Activated naive CD4-positive, alpha-beta T cell (primary cell): ENCODE measurements at places on chromosomes 5 and 9.
A peak's percentile ranks its signal among the peaks of the same experiment; 100 is the strongest.

- DNase-seq: no peak
Observed at GRCh38 chr9:8899511-8899910, 1099.9 kb upstream of the DMAC1 start.

DNA sequence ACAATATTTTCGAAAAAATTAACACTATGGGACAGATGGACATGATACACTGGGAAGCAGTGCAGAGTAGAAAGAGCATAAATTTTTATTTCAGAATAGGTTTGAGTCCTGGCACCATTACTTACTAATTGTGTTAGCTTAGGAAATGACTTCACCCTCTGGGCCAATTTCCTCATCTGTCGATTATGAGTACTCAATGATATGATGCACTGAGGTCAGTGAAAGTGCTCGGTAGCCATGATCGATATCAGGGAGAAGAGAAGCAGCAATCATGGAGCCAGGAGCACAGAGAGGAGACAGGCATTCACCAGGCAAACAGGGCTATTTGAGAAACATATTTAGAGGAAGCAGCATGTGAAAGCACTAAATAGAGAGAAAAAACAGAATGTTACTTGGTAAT, 29.4 kb downstream of the NR6A1 start:
- no peak for DNase-seq

DNA sequence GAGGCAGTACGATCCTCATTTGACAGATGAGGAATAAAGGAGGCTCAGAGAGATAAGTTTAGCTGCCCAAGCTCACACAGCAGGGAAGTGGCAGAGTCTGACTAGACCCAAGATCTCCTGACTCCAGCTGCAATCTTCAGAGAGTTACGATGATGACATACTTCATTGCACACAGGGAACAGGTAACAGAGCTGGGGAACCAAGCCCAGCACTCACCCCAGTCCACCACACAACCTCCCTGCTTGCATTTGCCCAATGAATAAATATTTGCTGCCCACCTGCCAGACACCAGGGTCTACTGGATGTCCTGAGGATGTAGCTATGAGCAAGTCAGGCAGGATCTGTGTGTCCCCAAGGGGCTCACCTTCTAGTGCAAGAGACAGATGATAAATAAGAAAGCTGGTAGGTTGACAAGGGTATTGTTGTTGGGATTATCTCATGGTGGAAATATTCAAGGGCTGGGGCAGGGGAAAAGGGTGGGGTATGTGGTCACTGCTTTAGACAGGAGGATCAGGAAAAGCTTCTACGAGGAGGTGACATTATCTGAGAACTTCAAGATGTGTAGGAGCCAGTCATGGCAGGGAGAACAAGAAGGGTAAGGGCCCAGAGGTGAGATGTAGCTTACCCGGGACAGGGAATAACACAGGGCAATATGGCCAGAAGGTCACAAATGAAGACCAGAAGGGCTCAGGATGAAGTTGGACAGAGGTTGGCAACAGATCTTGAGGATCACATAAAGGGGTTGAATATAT, 28.6 kb upstream of the CPEB4 start:
- no peak for DNase-seq

DNA sequence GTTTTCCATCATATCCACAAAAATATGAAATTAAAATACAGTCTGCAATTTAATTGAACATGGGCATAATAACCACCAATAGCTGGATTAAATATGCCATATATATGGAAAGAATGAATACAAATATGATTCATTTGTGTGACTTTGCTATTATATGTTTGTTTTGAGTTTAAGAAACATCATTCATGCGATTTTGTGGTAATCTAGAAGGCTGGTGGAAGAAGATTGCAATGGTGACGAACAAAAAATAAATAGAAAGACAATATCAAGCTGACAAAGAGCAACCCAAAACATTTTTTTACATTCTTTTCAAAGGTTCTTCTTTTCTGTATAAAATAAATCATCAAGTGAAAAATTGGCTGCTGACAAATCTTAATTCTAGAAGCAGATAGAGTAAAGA, 610.0 kb downstream of the MAT2B start:
- DNase-seq: no peak

GRCh38 chr9:109329638-109330258, 8.9 kb upstream of the EPB41L4B start:
- DNase-seq: no peak

DNA sequence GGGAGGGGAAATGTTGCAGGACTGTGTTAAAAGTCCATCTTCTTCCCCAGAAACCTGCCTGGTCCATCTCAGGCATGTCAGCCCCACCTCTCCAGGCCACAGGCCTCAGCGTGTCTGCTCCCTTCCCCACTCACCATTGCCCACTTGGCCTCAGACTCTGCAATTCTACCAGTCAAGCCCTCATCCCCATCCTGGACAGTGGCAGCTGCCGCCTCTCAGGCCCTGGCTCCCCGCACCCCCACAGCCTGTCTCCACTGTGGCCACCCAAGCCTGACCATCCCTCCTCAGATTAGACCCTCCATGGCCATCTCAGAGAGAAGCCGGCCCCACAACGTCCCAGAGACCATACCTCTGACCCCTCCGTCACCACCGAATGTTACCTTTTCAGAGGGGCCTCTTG, 89.9 kb downstream of the BARX1 start:
- no peak for DNase-seq

GRCh38 chr5:20088361-20088760, 100.4 kb upstream of the CDH18 start:
- no peak for DNase-seq

DNA sequence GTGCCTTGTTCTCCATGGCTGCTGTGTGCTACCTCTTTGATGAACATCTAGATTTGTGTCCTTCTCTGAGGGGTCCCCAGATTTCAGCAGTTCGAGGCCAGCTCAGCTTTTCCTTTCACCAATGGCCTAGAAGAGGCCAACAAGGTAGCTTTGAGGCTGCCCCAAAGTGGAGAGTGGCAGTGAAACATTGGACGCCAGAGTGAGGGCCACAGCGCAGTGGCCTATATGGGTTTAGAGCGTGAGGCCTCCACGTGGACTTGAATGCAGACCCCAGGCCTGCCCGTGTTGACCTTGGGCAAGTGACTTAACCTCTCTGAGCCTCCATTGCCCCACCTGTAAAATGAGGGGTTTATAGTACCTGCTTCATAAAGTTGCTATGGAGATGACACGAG, 11.8 kb downstream of the MYOZ3 start:
- DNase-seq: no peak

DNA sequence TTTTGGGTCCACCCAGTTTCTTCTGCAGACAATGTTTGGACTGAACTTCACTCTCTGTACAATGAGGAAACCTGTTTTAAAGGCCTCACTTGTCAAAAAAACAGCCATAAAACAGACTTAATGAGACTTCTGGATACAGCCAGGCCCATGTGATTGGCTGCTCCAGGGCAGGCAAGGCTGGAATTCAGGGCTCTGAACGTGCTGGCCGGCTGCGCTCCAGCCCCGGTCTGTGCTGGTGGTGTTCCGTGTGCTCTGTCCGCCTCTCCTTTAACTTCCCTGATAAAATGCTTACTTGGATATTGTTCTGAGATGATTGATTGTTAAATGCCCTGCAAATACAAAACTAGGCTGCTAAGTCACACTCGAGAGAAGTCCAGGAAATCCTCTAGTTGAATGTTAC, 131.2 kb upstream of the KLF4 start:
- no peak for DNase-seq

DNA sequence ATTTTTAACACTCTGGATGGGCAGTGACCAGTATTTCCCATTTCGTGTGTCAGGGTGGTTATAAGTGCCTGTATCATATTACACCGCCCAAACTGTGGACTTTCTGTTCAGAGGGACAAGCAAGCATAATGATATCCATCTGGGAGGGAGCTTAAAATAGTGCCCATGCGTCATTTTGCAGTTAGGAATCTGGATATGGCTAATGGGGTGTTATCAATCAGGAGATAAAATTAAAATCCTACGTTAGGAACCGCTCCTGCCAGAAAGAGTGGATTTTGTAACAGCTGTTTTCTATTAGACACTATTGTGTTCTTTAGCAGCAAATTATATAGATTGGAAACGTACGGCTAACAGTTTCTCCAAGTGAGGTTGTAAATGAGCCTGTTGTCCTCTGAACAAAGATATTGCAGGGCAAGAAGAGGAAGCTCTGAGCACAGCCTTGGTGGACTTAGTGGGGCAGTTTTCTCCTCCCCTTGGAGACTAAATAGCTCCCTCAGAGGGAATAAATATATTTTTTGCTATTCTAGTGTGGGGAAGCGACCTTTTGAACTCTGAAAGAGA, 160.4 kb downstream of the SPATA31D1 start:
- no peak for DNase-seq

DNA sequence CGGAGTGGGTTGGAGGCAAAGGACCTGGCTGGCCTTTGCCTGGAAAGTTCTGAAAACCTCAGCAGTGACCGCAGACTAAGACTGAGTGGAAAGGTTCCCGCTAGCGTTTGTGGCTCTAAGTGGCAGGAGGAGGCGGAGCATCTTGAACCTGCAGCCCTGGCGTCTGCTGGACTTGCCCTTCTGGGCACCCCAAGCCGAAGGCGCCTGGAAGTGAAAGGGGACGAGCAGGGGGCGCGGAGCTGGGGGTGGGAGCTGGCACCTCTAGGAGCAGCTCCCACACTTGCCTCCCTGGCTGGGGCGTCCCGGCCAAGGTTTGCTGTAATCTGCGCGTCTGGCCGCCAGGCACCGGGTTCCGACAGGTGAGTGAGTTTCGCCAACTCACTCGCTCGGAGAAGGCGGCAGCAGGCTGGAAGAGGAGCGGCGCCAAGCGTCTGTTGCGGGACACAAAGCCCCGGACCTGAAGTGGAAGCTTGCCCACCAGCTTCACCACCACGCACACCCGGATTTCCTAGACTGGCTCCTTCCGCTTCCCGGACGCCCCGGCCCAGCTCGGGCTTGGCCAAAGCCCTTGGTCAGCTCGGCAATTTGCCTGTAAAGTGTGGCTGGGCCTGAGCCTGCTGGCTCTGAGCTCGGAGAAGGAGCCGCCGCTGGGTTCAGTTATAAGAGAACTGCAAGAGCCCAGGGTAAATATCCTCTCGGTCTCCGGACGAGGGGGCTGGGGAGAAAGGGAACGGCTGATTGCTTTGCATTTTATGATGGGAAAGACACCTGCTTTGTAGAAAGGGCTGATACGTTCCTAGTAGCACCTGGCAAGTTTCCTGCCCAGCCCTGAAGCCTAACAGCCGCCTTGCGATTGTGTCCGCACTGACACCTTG, at the start of gene GNA14:
Gene GNA14 (minus strand): TSS at position 89 of the 875 bp plus-strand sequence. CDS start 529 bp downstream, outside the sequence.
- no peak for DNase-seq

DNA sequence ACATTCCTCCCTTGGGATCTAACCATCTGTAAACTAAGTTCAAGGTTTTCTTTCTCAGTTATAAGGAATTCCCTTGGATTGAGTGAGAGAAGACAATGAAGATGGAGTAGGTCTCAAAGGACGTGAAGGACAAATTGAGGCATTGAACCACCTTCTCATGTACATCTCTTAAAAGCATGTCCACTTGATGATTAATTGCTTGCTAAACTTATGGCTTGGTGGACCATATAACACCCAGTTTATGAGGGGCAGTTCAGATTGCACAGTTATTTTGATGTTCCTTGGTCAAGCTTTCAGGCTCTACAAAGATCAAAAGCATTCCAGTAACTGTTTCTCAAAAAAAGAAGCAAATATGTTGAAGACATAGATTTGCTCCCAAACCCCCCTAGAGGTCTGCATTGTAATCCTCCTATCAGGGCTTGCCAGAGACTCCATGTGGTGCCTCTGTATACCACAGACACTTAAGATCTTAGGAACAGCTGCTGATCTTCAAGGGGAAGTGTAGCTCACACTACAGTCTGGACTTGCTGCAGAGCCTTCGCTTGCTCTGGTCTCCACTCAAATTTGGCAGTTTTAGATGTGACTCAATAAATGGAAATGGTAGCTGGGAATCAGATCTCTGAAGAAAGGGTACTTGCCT, 56.9 kb upstream of the ALDH1A1 start:
- no peak for DNase-seq

DNA sequence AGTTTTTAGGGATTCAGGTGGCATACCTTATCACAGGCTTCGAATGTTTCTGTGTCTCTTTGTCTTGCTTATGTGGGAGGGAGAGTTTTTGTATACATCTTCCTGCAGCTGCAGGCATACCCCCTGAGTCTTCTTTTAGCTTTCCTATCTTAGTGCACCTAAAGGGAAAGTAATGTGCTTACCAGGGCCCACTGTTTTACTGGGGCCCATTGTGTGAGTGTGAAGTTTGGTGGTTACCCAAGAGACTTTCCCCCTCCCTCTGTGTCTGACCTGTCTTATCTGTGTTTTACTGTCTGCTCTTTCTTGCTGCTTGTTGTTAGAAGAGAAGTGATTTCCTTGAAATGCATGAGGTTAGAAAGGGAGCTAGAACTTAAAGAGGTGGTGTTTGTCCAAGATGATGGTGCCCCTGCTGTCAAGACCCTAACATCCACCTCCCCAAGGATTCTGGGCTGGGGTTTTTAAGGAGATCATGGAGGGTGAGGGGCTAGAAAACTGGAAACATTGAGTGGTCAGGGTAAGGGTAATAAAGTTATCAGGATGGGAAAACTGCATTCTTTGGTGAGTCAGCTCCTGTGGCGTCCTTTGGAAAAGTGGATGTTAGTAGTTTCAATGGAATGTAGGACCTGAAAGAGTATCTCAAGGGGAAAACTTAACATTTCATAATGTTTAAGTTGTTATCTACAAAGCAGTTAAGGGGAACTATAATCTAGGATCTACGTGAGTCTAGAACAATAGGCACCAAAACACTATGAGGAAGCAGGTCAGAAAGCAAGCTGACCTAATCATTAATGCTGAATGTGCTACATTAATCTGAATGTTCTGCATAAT, 583.5 kb upstream of the TUSC1 start:
- DNase-seq: no peak

DNA sequence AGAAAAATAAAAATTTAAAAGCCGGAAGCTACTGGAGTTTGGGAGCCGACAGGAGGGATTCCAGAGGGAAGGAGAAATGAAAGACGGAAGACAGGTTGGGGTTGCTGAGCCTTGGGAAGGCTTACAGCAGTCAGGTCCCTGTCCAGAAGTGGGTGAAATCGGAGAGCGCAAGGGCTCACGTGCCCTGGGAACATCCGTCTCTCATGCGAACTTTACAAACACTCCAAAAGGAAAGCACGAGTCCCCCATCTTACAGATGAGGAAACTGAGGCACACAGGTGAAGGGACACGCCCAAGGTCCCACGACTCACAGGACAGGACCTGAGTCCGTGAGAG, 347 bp upstream of the OLFML2A start:
- no peak for DNase-seq

DNA sequence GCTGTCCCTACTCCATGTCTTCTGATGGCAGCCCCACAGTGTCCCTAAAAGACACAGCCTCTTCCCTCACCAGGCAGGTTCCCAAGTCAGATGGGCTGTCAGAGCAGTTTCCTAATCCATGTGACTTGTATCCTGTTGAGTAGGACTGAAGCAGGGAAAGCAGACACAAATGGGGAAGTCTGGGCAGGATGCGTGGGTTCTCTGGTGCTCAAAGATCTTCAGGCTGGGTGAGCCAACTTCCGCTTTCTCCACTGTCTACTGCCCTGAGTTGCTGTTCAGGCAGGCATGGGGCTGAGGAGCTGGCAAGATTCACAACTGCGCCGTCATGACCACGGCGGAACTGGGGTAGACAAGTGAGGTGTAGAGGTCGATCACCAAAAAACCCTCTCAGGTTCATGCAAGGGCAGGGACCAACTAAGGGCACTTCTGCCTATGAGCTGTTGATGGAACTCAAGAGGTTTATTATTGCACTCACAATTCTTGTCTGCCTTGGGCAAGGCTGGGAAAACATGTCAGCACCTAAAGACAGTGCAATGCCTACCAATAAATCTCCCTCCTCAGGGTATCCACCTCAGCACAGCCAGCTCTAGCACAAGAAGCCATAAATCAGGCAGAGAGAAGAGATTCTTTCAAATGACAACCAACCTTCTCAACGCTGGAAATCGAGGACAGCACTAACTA, 83.4 kb downstream of the RAPGEF1 start:
- peak; percentile 61 for DNase-seq
